ENCODE measurements at places on chromosomes 13 and 19.

GRCh38 chr13:73844986-73845385 lies 289.2 kb downstream of the KLF12 start:
- no peak for DNase-seq

DNA sequence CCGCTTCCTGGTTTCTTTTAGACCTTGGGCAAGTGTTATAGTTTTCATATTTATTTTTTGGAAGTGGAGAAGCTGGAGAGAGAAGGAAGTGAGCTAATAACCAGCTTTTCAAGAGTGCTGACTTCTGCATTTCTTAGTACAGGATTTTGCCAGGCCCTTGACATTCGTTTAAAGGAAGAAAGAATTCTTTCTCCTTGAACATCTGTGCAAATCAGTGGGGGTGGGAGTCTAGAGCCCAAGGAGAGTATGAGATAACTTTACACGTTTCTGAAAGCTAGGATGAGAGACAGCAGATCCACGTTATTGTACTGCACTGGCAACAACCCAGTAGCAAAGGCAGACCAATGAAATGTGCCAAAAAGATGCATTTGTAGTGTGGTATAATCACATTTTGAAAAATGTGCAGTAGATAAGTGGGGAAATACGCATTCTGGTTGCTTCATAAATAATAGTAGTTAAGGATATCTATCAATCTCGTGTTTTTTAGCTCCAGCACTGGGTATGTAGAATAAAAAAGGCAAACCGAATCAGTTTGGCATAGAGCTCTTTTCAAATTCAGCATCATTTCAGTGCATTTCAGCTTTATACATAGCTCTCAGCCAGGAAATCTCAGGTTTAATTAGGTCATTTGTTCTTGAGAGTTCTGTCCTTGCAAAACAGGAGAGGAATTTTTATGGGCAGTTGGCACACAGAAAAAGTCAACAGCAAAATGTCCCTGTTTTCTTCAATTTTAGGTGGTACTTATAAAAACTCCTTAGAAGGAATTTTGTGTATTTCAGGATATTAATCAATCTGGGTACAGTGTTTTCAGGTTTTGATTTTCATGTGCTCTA lies 4.3 kb downstream of the RNF113B start:
- DNase-seq, result no peak

- no peak for DNase-seq
Measured at GRCh38 chr13:95579303-95579702, 26.8 kb downstream of the CLDN10 start.

DNA sequence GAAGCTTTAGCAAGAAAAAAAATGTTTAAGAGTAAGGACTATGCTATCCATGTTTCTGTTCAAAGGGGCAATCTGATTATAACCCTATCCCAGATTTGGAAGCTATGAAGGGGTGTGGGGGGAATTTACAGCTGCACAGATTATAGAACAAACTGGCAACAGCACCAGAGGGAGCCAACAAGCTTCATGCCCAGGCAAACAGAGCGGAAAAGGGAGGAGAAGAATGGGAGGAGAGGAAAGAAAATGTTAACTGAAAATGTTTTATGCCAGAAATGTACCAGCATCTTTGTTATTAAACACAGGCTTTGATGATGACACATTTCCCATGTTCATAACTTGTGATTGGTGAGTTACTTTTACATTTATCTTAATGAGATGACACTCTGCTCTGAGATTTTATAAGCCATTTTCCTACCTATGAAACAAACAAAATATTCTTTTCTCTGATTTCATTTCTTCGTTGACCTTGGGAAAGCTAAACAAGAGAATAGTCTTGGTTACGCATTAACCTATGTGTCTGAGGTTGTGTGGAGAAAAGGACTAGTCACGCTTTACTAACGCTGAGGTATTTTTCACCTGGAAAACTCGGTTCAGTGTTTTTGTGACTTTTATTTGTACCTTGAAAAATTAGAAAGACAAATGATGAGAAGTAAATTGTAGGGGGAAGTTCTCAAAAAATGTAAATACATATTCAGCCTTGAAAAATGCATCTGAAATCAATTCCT lies 235.8 kb upstream of the MIR17HG start:
- no peak for DNase-seq

- no peak for DNase-seq
Measured at GRCh38 chr19:5600797-5601196, 21.8 kb downstream of the SAFB2 start.

DNA sequence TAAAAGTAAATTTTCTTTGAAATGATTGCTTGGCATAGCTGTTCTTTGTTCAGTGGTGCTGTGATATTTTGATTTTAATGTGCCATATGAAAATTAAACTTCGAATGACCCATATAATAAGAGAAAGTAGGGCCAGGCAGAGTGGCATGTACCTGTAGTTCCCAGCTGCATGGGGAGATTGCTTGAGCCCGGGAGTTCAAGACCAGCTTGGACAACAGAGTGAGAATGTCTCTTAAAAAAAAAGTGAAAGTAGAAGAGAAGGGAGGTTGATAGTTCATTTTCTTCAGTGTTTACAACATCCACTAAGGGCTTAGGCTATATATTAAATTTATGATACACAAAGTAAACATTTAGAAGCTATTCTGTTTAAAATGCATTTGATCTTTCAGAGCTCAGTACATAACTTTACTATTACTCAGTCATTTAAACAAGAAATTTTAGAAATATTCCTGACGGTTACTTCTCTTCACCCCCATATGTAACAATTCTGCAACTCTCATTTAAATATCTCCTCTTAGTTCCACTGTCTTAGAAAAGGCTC lies 17.2 kb upstream of the RFC3 start:
- no peak for DNase-seq

DNA sequence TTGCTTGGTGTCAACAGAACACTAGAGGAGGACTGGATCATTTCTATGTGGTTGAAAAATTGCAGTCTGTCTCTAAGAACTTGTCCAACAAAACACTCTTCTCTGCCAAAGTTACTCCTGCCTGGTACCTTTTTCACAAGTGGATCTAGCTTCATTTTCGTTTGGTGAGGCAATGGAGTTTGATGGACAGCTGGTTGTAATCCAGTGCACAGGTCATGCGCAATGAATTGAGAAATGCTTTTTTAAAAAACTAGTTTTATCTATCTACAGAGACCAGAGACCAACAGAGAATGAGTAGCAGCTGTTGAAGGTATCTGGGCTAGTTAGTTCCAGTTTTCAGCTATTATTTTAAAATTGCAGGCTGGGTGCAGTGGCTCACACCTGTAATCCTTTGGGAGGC lies 12.0 kb upstream of the KBTBD6 start:
- no peak for DNase-seq

DNA sequence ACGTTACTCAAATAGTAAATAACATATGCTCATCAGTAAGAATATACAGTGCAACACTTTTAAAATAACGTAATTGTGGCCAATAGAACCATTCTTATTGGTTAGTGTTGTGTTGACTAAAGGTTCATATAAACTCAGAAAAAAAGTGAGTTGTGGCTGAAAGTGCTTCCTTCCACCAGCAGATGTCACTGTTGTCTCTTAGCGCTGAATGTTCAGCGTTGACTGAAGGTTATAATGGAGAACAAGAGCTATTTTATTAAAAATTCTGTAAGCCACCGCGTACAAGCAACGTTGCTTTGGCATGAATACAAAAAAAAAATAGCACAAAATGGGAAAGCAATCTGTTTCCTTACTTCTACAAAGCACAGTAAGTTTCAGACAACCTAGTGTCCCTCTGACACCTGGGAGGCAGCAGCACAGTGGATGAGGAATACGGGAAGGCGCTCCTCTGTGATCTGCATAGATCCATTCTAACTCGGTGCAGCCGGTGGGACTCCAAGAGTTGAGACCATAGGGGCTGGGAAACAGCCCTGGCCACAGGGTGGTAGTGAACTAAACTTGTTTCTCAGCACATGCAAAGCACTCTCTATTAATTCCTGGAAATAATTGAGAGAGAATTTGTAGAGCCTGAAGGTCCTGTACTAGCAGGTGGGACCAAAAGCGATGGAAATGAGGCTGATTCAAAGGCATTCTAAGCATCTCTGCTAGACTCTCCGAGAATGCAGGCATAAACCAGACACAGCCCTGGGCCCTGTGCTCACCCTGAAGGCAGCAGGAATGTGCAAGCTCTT lies 23.9 kb upstream of the OXGR1 start:
- DNase-seq, result no peak

DNA sequence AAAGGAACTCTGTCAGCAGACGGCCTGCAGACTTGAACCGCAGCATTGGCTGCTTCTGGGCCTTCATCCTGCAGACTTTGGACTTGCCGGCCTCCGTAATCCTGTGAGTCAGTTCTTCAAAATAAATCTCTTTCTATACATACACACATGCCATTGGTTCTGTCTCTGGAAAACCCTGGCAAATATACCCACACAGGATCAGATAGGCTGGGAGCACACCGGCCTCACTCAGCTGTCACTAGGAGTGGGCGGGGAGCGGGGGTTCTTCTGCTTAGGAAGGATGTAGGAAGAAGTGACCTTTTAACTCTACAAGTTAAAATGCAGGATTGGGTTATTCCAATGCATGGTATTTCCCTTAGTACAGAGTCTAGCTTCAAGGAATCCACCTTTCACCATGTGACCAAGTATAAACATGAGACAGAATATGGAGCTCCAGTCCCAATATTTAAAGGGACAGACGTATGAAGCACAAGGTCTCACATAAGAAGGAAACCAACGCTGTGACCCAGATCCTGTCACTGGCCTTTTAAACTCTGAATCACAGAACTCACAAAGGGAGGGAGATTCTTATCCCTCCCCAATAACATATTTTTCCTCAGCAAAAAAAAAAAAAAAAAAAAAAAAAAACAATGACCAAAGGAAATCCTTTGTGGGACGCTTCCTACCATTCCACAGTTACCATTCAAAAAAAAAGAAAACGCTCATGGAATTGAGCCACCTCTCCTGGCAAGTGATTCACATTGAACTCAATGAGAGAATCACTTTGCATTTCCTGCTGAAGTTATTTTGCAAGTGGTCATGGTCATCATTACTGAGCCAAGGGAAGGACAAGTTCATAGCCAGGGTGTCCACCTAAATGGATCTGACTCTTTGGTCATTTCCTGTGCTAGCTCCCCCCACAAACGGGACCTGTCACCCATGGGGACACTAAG lies 352.9 kb downstream of the FOXO1 start:
- no peak for DNase-seq

- no peak for DNase-seq
Measured at GRCh38 chr13:110131424-110131823, 175.5 kb downstream of the COL4A1 start.

DNA sequence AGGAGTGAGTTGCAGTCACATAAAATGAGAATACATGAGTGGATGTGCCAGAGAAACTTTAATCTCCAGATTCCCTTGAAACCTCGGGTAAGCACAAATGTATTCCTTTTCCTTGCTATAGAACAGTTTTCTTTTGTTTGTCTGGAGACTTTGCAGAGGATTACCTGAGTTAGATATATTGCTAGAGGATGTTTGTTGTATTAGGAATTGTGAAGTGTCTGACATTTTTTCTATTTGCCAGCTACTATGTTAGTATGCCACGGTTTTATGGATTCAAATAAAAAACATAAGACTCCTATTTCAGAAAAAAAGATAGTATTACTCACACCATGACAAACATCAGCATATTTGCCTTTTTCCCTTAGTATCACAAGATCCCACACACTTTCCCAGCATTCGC lies 844.9 kb upstream of the SLITRK5 start:
- no peak for DNase-seq

DNA sequence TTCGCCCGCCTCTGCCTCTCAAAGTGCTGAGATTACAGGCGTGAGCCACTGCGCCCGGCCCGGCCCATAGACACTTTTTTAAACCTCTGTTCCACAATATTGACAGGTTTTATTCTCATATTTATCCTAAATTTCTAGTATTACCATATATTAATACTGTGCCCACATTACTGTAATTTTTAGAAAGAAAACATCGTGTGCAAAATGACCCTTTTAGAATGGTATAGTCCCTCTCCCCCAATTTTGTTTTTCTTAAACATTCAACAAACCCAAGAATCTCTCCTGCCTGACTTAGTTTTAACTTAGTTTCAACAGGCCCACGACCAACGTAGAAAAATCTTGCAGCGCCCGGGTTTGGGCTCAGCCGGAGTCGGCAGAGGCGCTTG lies 9.1 kb downstream of the CDX2 start:
- no peak for DNase-seq

DNA sequence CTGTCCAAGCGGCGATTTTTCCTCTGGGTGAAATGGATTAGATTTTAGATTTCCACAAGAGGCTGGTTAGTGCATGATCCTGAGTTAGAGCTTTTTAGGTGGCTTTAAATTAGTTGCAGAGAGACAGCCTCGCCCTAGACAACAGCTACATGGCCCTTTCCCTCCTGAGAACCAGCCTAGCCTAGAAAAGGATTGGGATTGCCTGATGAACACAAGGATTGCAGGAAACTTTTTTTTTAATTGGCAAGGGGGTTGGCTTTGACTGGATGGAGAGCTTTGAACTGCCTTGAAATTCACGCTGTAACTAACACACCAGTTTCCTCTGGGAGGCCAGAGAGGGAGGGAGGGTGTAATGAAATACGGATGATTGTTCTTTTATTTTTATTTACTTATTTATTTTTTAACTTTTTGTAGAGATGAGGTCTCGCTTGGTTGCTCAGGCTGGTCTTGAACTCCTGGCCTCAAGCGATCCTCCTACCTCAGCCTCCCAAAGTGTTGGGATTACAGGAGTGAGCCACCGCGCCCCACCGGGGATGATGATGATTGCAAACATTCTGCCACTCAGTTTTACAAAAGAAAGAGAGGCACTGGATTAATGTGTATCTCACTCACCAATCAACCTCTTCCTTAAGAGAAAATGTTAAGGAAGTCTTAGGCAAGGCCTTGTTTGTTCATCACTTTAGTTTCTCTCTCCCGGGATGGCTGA lies 1.9 kb downstream of the LDLR start:
- DNase-seq, result no peak

GRCh38 chr13:37303606-37304005 lies 198.1 kb upstream of the CSNK1A1L start:
- no peak for DNase-seq

- no peak for DNase-seq
Measured at GRCh38 chr19:3573162-3573857, 566 bp downstream of the HMG20B start.
